Testis (tissue), 5 donors: ENCODE measurements at places on chromosomes 1 and 21. TPM values are rescaled to one million over a fixed set of nuclear protein-coding genes. Genes with fewer than 3 reads are reported as not detected.

DNA sequence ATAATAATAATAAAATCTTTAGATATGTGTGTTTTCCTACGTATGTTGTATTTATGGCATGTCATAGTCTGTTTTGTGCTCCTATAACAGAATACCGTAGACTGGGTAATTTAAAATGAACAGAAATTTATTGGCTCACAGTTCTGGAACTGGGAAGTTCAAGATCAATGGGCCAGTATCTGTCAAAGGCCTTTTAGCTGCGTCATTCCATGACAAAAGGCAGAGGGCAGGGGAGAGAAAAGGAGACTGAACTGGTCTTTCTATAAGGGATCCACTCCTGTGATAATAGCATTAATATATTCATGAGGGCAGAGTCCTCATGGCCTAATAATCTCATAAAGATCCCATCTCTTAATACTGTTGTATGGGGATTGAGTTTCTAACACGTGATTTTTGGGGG lies 7.1 kb upstream of the SFT2D2 start:
- no peak for DNase-seq

The SPATA46 gene
- 72.9 TPM for polyA plus RNA-seq

DNA sequence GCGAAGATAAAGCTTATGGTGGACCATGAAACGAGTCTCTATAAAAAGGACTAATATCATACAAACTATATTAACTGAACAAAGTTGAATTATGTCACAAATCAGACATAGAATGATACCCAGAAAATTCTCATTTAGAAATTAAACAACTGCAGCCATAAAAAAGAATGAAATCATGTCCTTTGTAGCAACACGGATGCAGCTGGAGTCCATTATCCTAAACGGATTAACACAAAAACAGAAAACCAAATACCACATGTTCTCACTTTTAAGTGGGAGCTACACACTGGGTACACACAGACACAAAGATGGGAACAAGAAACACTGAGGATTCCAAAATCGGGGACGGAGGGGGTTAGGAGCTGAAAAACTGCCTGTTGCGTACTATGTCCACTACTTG lies 11.5 kb downstream of the COP1 start:
- DNase-seq: no peak

DNA sequence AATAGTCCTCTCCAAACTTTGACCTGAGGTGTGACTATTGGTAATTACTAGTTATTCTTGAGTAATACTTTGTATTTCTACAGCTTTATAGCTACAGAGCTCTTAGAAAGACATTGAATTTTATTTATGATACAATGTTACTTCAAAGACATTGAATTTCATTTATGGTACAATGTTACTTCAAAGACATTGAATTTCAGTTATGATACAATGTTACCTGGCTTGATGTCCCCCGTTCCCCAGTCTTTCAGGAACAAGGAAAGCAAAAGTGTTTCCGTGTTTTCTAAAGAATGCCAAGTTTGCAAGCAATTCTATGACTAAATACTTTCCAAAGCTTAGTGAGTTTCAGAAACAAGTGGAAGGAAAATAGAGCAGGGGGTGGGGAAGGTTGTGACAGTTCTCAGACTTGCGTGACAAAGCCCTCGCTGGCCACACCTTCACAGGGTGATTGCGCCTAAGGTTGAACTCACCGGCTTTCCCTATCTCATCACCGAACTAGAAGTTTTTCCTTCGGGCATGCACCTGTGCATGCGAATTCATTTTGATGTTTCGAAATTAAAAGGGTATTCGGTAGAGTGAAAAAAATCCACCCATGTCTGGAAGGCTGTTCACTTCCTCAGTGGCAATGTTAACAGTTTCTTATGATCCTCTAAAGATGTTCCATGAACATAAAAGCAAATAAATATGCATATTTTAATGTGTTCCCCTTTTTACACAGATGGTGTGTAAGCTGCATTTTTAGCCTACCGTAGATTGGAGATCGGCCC lies 909 bp upstream of the PAXBP1 start:
- peak; percentile 24 for DNase-seq

The NCF2 gene
- 7.8 TPM for polyA plus RNA-seq

DNA sequence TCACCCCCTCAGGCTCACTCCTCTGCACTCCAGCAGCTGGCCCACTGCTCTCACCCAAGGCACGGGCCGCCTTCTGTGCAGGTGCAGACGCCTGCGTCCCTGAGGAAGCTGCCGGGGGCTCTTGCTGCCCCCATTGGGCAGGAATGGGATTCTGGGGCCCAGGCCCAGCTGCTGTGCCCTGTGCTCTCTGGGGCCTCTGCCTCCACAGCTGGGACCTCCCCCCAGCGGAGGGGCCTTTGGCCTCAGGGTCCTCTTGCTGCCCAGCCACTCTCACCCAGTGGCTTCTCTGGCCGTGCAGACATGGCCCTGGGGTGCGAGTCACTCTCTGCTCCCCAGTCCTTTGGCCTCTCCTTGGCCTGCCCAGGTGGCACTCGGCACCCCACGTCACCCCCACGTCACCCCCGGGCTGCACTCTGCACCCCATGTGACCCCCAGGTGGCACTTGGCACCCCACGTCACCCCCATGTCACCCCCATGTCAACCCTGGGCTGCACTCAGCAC lies 19.1 kb upstream of the LRRC3 start:
- no peak for DNase-seq

DNA sequence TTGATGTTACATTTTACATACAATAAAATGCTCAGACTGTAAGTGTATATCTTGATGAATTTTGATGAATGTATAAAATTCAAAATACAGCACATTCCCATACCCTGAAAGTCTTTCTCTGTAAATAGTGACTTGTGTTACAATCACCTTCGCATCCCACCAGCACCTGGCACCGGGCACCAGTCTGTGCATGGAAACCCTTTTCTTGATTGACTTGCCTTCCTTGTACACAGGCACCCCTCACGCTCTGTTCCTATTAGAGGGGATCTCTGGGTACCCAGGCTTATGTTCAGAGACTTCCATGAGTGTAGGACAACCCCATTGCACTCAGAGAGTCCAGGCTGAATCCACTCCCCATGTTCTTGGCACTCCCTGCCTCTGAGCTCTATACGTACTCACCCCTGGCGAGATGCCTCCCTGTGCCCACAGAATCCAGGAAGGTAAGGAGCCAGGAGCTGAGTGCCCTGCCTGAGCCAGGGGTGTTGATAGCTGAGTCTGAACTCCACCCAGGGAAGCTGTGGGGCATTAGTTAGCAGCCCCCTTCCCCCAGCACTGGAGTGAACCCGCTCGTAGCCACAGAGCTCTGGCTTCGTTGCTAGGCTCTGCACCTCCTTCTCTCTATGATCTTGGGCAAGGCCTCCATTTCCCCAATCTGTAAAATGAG lies 22.5 kb upstream of the PKP1 start:
- no peak for DNase-seq

The CLCA1 gene
- 0.88 TPM for polyA plus RNA-seq

GRCh38 chr1:198333744-198334143 lies 176.9 kb downstream of the NEK7 start:
- no peak for DNase-seq

- DNase-seq: no peak
Observed at GRCh38 chr1:222788402-222789156, 26.3 kb upstream of the DISP1 start.

DNA sequence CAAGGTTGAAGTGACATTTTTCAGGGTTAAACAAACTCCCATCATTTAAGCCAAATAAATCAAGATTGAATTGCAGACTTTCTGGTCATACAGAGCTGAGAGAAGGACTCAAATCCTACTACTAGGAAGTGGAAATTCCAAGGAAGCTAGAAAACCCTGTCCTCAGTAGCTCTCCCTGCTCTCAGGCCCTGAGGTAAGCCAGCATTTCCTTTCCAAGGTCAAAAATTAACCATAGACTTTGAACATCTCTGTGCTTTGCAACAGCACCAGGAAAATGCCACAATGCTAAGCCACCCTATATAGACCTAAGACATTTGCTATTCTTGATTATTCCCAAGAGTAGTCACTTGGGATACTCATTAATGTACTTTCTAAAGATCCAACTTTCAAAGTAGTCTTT lies 45.1 kb downstream of the LUZP1 start:
- DNase-seq: no peak

The AIRE gene
- 0.16 TPM for polyA plus RNA-seq

GRCh38 chr1:69494221-69494620 lies 73.5 kb upstream of the LRRC7 start:
- no peak for DNase-seq

DNA sequence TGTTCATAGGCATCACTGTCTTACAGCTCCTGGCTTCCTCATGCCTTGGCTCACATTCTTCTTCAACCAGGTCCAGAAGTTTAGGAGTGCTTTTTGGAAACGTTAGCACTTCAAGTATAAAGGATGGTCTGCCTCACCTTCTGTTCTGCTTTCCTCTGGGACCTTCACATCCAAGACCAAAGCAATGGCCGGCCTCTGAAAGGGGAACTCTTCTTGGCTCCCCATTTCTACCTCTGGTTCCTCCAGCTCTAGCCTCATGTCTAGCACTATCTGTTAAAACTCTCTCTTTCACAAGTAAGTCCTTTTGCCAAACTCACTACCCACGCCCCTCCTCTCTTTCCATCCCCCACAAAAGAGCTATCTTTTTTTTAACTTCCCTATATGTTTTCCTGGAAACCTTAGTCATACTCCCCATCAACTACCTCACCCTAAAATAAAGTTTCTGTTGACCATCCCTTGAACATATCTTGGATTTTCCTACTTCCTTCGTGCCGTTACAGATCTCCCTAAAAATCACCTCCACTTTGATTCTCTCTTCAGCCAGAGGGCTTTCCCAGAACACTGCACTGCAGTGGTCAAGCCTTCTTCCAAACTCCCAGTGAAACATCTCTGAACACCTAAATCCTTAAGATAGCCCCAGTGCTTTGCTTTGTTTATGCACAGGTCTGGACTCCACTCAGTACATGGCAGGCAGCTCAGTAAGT lies 7.9 kb downstream of the SORT1 start:
- no peak for DNase-seq

- no peak for DNase-seq
Observed at GRCh38 chr21:28663111-28663693, 329.5 kb downstream of the LTN1 start.

GRCh38 chr1:171998711-171999110 lies 157.4 kb downstream of the DNM3 start:
- DNase-seq: no peak

- DNase-seq: peak; percentile 32
Observed at GRCh38 chr1:23558140-23558871, 995 bp downstream of the ID3 start.

DNA sequence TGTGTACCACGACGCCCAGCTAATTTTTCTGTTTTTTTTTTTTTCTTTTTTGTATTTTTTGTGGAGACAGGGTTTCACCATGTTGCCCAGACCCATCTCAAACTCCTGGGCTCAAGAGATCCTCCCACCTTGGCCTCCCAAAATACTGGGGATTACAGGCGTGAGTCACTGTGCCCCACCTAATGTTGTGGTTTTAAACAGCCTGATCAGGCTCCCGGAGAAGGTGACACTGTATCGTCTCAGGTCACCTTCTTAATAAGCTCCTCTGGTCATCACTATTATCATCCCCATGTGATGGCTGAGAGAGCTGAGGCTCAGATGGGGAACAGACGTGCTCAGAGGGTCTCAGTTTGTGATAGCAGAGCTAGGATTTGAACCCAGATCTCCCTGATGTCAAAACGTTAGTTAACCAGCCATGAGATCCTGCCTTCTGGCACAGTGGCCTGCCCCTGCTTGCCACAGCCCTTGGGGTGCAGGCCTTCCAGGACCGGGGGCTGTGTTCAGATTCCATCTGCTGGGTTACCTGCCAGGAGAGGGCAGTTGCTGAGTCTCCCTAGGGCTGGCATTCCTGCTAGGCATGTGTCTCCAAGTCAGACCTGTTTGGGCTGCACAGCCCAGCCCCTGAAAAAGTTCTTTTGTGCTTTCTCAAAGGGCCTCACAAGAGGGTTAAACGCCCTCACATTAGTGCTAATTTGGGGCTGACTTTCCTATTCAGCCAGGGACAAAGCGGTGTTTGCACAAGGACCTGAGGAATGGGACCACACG lies 32.7 kb upstream of the GRHL3 start:
- no peak for DNase-seq

DNA sequence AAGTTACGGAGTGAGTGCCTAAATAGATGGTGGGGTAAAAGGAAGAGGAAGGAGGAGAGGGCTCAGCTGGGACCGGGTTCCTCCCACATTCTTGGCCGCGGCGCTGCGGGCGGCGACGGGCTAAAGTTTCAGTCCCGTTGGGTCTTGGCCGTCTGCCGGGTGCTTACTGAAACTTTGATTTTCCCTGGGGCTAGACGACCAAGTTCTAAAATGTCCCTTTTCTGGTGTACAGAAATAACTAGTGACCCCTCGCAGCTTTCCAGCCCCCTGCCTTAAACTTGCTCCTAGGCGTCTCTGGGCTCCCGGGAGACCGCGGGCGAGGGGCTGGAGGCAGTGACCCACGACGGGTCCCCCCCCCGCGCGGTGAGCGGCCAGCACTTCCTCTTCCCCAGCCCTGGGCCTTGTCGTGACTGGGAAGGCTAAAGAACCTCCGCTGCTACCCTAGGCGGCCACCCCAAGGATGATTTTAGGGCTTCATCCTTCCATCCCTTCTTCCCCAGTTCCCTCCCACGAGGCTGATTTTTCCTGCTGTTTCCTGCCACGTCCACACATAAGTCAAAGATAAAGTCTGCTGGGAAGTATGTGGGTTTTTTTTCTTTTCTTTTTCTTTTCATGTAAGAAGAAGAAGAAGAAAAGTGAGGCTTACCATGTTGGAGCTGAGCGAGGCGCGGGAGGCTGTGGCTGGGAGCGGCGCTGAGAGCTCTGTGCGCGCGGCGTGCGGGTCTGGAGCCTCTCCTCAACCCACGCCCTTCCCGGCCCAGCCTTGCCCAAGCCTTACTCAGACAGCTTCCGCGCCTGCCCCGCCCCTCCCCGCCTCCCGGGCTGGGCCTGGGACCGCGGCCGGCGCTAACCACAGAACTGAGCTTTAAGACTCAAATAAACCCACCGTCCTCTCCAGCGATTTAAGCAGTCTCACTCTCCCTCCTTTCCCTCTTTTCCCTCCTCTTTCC lies at the start of gene S100A11:
S100A11 (minus strand) TSS at position 738 of the 950 bp plus-strand sequence; CDS start at position 649, 89 bp downstream.
- DNase-seq: peak; percentile 93

The EPB41 gene
- 23.5 TPM for polyA plus RNA-seq

GRCh38 chr1:117895482-117896114 lies 33.8 kb downstream of the GDAP2 start:
- DNase-seq: peak; percentile 87

The KDF1 gene
- 4.0 TPM for polyA plus RNA-seq

GRCh38 chr1:223760833-223761232 lies 48.5 kb downstream of the CAPN2 start:
- no peak for DNase-seq

- DNase-seq: no peak
Observed at GRCh38 chr1:99570486-99571089, 75.3 kb upstream of the PALMD start.

The PLCH2 gene
- polyA plus RNA-seq: 2.7 TPM

DNA sequence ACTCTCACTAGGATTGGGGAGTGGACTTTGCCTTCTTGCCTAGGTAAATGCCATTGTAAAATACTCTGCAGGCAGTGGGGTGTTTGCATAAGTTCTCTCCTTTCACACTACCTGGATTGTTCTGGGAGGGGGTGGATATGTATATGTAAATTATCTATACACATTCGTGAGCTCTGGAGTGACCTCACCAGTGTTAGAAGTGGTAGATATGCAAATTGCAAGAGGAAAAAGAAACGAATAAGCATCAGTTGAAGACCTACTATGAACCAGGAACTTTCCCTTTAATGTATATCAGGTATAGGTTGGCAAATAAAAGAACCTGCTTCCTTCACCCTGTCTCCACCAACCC lies 1.5 kb upstream of the ARHGEF11 start:
- no peak for DNase-seq
